ENCODE measurements at places on chromosomes 5 and 9.

- no peak for DNase-seq
Observed at GRCh38 chr5:37272511-37272910, 23.3 kb upstream of the CPLANE1 start.

DNA sequence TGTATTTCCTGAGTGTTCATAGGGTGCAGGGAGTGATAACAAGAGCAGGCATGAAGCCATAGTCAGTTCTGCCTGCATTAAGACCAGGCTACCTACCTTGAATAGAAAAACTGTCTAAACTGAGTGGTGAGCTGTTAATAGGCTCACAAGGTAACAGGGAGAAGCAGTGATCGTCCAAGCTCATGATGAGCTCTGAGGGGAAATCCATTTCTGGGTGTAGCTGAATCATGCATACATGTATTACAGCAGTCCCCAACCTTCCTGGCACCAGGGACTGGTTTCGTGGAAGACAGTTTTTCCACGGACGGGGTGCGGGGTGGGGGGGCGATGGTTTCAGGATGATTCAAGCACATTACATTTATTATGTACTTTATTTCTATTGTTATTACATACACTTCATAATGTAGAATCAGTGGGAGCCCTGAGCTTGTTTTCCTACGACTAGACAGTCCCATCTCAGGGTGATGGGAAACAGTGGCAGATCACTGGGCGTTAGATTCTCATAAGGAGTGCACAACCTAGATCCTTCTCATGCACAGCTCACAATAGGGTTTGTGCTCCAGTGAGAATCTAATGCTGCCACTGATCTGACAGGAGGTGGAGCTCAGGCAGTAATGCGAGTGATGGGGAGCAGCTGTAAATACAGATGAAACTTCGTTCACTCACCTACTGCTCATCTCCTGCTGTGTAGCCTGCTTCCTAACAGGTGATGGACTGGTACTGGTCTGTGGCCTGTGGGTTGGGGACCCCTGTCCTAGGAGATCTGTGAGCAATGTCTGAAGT is 100.0 kb upstream of the IL6ST start:
- DNase-seq = no peak

DNA sequence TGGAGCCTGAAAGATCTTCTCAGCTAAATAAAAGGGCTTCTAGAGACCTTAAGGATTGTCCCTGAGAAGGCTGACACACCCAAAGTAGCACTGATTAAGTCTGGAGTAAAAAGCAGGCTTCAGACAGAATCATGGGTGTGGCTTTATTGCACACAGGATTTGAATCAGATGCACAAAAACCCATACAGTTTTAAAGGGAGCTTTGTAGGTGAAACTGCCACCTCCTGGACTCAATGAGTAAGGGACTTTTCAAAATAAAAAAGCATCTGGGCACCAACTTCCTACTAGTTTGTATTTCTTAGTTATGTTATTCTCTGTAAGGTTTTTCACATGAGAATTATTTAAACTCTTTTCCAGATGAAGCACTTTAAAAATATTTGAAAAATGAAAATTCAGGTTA is 129.4 kb downstream of the EDIL3 start:
- DNase-seq = peak; percentile 38

DNA sequence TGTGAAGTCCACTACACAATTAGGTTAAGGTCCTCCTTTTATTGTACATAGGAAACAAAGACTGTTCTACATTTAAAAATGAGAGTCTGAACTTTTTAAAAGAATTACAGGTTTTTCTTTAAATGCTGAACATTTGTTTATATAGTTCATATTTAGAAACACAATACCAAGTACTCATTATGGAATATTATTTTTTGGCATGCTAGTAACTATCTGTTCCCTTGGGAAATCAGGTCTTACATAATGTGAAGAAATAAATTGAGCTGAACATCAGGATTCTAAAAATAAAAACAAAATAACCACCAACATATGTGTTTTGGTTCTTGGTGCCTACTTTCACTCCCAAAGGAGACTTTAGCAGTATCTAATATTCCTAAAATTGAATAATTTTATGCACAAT is 230.5 kb upstream of the IZUMO3 start:
- no peak for DNase-seq

- DNase-seq = no peak
Observed at GRCh38 chr5:143496943-143497342, 93.5 kb upstream of the NR3C1 start.
